ENCODE measurements at places on chromosomes 6 and 20. TPM values are rescaled to one million over a fixed set of nuclear protein-coding genes. Genes with fewer than 3 reads are reported as not detected.

The PABPC1L gene
- 3.4 TPM for total RNA-seq

The MDFI gene
- 1.4 TPM for total RNA-seq

The PTCRA gene
- not detected for total RNA-seq

The FLRT3 gene
- 1.2 TPM for total RNA-seq

The BTNL2 gene
- not detected for total RNA-seq

The PPP1R3G gene
- total RNA-seq: 2.2 TPM

The ZSCAN23 gene
- total RNA-seq: 2.7 TPM

The ZNF318 gene
- total RNA-seq: 15.9 TPM
